ENCODE measurements at places on chromosomes 3 and 15.

DNA sequence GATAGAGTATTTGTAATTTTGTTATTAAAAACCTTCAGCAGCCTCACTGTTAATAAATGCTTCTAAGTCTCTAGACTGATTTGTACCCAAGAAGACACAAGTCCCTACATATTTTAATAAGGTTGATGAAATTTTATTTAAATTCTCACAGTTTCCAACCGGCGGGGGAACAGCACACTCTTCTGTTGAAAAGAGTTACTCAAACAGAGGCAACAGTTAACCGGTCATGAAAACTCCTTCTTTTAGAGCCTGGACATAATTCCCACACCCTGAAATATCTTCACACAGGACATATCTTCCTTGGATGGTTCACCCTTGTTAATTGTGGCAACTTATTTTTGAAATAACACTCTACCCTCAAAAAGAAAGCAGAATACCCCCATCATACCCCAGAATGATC lies 278.8 kb downstream of the FOXP1 start:
- DNase-seq, result no peak

DNA sequence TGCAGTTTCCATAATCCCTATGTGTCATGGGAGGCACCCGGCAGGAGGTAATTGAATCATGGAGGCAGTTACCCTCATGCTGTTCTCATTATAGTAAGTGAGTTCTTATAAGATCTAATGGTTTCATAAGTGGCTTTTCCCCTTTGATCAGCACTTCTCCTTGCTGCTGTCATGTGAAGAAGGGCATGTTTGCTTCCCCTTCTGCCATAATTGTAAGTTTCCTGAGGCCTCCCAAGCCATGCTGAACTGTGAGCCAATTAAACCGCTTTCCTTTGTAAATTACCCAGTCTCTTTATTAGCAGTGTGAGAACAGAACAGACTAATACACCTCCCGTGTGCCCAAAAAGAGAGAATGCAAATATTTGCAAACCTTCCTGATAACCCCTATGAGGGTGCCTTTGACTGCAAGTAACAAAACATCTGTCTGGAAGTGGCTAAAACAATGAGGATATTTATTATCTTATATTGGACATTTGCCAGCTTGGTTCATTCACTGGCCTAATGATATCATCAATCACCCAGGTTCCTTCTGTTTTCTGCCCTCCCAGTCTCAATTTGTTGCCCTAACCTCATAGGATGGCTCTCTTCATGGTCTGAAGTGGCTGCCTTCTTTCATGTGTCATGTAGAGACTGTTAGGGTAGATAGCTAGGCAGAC lies 68.7 kb downstream of the BHLHE40 start:
- DNase-seq, result no peak

DNA sequence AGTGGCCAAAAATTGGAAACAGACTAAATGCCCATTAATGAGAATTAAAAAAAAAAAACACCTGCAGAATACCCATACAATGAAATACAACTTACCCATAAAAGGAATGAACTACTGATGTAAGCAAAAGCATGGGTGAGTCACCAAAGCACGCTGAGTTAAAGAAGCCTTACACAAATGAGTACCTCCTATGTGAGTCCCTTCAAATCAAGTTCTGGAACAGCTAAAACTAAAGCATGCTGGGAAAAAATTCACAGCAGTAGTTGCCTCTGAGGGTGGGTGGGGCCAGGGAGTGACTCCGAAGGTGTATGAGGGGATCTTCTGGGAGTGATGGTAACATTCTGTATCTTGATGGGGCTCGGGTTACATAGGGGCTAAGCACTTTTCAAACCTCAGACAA lies 11.4 kb downstream of the MYO5C start:
- no peak for DNase-seq

DNA sequence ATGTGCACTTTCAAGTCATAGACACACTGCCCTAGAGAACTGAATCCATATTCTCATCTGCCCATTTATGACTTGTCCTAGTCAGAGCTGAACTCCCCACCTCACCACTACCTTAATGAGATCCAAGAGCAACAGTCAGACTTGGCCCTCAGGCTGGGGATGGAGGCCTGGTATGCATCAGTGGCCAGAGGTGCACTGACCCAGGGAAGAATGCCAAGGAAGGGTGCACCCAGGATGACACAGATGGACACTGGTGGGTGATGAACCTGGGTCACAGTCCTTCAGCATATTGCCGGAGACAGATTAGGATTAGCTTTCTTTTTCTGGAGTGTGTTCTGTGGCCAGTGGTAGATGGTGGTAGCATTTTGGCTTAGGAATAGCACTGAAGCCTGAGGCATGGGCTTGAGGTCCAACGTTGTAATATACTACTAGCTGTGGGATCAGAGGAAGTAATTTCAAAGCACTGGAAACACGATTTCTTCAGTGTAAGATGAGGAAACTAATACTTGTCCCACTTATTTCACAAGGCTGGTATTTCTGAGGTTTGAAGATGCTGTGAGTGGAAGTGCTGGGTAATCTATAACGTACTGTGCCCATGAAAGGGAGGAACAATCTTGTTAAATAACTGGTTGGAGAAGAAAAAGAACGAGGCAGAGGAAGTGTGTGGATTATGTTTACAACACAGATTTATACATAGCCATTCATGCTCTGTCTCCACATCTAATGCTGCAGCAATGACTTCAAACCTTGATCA lies 265.0 kb downstream of the THRB start:
- no peak for DNase-seq

DNA sequence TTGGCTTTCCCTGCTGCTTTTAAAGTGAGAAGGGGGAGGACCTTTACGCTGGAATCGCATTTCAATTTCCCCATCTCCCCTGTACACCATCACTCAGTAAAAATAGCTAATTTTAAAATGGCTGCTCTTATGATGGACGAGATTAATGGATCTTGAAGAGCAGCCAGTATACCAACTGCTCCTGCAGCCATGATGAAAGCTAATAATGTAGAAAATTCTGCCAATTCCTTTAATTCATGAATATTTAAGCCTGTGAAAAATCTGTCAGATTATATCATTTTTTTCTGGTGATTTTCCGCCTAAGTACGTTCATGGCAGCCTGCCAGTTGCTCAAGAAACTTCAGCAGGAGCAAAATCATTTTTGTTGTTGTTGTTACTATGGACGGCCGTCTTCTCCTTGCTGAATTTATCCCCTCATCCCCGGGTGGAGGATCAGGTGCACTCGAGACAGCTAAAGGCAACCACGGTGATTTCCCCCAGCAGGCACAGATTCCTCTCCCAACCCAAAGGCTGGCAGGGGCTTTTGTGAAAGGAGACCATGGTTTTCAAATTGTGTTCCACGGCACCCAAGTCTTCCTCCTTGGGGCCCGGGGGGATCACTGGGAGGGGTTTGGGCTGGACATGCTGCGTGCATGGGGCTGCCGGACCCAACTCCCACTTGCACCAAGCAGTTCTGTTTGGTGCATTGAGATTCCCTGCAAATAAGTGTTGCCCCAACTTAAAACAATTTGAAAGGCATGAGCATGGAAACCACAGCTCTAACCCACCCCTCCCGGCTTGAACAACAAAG lies 289.6 kb downstream of the UACA start:
- DNase-seq, result no peak

GRCh38 chr3:185406121-185406620 lies 43.2 kb downstream of the MAP3K13 start:
- no peak for DNase-seq

- DNase-seq, result peak; percentile 18
Observed at GRCh38 chr15:78195735-78196201, 38.6 kb downstream of the ACSBG1 start.
